Activated naive CD8-positive, alpha-beta T cell treated with anti-CD3 and anti-CD28 coated beads, Interleukin-2, amount 10 ng/mL, durations not matched to agents 7 days and 5 days (primary cell): ENCODE measurements at places on chromosomes 2 and 18. TPM values are rescaled to one million over a fixed set of nuclear protein-coding genes. Genes with fewer than 3 reads are reported as not detected.
A peak's percentile ranks its signal among the peaks of the same experiment; 100 is the strongest.

- no peak for DNase-seq
These were observed 171.2 kb downstream of the ACOXL start for GRCh38 chr2:110903548-110903947.

DNA sequence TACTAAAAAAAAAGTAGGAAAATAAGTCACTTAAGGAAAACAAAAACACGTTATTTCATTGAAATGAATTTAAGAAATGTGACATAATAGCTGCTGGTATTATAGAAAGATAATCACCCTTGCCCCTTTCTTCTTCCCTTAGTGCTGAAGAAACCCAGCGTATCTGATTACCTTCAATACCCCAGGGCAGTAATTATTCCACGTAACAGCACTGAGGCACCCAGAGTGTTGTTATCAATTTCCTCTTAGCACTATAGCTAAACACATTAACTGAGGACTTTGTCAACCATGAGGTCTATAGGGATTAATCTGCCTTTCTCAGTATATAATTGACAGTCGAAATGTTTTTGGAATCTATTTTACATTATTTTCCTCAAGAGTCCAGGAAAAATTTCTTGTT, 180.0 kb upstream of the NXPH2 start:
- no peak for DNase-seq

GRCh38 chr2:128612628-128613027, 294.0 kb upstream of the HS6ST1 start:
- DNase-seq: no peak

DNA sequence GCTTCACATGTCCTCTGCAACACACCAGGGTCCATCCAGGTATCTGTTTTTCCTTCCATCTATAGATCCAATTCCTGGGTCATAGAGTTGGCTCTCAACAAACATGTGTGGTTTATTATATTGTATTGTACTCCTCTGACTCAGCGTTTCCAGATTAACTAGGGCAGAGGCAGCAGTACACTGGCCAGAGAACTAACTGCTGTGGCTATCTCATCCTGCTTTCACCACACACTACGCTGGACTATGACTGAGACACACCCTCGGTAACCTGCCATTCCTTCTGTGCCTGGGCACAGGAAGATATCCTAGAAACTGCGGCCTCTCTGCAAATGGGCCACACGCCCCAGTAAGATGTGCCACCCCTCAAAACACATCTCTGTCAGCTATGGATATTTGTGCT, 159.8 kb upstream of the STK17B start:
- DNase-seq: no peak

DNA sequence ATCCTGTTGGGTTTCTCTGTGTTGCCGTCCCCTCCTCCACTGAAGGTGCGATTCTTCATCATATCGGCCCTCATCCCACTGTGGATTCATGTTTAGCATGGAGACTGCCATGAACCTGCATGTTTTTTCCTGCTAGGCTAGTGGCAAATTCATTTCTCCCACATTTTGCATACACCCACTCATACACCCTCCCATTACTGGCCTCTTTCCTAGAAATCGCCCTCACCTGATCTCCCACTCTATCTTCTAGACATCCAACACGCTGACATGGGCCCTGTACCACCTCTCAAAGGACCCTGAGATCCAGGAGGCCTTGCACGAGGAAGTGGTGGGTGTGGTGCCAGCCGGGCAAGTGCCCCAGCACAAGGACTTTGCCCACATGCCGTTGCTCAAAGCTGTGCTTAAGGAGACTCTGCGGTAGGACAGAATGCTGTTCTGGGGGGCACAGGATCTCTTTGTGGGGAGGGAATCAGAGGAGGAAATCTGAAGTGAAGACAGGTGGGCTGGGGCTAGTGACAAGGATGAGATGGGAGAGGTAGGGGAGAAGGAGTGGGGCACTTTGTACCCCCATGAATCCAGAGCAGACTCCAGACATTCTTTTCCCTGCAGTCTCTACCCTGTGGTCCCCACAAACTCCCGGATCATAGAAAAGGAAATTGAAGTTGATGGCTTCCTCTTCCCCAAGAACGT, 17.7 kb downstream of the PRKAG3 start:
- no peak for DNase-seq

- no peak for DNase-seq
These were observed 37.5 kb downstream of the MAP4K3 start for GRCh38 chr2:39399570-39399969.

DNA sequence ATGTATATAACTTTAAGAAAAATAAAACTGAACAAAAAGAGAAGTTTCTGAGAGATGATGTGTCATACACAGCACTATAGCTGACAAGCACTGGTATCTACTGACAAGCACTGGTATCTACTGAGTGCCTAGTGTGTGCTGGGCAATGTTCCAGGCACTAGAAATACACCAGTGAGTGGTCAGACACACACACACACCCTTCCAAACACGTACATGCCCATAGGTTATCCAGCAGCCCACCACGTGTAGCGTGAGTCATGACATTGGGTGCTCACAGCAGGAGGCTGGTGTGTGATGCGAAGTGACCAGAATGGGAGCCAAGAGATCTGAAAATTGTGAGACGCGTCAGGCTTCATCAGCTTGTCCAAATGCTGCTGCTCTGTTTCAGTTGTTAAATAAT, 12.2 kb upstream of the GNAL start:
- DNase-seq: no peak

Gene EN1
- total RNA-seq: not detected

Gene EPG5
- total RNA-seq: 33.5 TPM

Gene NOSTRIN
- not detected for total RNA-seq

Gene MSGN1
- total RNA-seq: not detected

Gene SMC6
- 27.9 TPM for total RNA-seq

GRCh38 chr2:20592106-20593071, 58.5 kb downstream of the HS1BP3 start:
- DNase-seq: peak; percentile 10

DNA sequence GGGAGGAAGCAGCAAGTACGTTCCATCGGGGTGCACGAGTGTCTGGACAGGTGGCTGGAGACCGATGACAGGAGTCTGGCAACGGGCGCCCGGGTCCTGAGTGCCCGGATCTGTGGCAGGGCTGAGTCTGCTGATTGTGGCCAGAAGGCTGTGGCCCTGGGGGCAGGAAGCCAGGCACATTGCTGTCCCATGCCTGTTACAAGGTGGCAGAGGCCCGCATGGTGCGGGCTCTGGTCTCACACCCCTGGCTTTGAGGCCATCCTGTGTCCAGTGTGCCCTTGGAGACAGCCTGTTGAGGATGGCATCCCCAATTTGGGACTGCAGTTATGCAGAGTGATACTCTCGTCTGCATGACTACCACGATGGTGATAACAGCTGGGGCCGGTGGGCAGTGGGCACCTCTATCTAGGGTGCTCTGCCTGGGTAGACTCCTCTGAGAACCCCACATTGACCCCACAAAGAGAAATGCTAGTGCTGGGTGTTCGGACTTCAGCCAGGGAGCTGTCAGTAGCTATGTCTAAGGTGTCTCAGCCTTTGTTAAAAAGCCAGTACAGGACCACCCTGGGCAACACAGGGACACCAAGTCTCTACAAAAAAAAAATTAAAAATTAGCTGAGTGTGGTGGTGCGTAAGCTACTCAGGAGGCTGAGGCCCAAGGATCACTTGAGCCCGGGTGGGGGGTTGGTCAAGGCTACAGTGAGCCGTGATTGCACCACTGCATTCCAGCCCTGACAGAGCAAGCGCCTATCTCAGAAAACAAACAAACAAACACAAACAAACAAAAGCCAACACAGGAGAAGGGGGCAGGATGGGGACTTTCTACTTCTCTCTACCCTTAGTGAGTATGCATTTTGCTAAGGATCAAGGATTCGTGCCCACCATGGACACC, 88.3 kb downstream of the RHOB start:
- DNase-seq: no peak

Gene LBX2
- total RNA-seq: 1.3 TPM

DNA sequence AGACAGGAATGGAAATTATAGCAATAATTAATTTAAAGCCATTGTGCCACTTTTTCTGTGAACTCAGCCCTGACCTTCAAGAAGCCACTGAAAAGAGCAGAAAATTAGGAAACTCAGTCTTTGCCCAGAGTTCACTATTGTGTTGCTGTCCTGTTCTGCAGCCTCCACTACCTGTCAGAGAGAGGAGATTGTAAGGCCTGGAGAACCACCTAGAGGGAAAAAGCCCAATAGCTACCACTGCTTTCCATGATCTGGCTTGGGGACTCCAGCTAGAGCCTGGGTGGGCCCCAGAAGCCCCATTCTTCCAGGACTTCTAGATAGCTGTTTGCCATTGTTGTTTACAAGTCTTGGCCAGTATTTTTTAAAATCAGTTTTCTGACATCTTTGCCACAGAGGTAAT, 176.1 kb upstream of the KLF7 start:
- no peak for DNase-seq

DNA sequence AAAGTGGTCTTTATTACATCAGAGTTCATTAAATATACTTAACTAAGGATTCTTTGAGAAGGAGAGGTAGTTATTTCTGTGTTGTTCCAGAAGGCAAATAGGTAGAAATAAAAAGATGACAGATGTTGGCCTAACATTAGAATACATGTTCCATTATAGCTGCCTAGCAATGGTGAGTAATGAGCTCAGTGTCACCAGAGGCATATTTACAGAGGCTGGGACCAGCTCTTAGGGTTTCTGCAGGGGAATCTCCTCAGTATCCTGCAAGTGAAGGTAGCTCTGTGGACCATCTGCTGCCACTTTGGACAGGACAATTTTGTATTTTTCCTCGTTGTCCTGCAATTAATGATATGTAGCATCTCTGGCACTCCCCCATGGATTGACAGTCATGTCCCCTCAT, 416.0 kb downstream of the THSD7B start:
- no peak for DNase-seq

- no peak for DNase-seq
These were observed 84.1 kb upstream of the LPIN2 start for GRCh38 chr18:3097082-3097481.

Gene TSPYL6
- total RNA-seq: not detected

Gene MYCN
- not detected for total RNA-seq

- DNase-seq: no peak
These were observed 91.0 kb upstream of the CCBE1 start for GRCh38 chr18:59787998-59788790.

GRCh38 chr2:198630384-198630783, 826.0 kb downstream of the PLCL1 start:
- no peak for DNase-seq

Gene CFAP221
- total RNA-seq: not detected

Gene RESP18
- total RNA-seq: not detected

DNA sequence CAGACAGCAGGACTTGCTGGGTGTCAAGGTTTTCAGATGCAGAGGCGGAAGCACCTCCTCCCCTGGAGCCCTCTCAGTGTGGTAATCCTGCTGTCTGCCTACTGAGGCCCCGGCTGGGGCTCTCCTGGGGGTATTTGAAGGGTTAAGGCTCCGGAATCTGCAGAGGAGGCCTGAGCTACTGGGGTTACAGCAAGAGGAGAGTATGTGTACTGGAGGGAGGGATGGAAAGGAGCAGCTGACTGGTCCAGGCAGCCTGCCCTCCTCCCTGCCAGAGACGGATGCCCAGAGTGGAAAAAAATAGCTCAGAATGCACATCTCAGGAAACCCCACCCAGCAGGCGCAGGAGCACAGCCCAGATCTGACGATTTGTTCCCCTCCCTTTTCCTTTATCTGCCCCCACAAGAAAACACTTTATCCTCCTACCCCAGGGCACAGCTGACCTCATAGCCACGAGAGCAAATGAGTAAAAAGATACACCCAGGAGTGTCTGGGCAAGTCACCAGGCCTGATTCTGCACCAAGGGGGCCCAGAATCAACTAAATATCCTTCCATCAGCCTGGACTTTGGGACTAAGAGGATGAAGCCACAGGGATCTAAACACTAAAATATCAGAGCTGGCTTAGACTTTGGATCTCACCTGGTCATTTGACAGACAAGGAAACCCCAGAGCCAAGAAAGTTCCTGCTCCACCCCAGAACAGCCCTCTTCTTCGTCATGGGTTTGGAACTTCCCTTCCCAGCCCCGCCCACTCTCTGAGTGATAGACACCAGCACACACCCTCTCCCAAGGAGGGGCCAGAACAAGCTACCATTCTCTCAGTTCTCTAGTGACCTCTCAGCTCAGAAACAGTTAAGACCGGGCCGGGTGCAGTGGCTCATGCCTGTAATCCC, 5.5 kb downstream of the TMBIM1 start:
- DNase-seq: peak; percentile 76

DNA sequence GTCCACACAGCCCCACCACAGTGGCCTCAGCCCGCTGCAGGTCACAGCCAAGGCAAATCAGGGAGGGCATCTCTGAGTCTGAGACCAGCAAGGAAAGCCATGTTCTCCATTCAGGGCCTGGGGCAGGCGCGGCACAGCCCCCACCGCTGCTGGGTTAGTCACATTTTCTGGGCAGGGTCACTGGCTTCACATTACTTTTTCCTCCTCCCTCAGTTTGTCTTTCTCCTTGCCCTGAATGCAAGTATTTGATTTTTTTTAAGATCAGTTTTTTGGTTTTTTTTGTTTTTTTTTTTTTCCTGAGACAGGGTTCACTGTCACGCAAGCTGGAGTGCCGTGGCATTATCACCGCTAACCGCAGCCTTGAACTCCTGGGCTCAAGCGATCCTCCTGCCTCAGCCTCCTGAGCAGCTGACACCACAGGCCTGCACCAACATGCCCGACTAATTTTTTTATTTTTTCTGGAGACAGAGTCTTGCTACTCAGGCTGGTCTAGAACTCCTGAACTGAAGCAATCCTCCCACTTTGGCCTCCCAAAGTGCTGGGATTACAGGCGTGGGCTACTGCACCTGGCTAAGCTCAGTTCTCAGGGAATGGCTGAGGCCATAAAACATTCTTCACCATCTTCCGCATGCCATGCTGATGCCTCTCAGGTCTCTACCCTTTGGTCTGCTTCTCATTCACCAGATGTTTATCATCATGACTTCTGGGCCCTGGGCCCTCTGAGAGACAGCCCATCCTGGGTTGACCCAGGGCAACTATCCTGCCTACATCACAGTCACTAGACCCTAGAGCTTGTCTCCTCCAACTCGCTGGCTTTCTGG, 628 bp upstream of the CAPG start:
- no peak for DNase-seq
